ENCODE measurements at places on chromosomes 16 and 17. TPM values are rescaled to one million over a fixed set of nuclear protein-coding genes. Genes with fewer than 3 reads are reported as not detected.

LRRC37A2 gene
- 6.6 TPM for total RNA-seq

LGALS9B gene
- total RNA-seq = 1.2 TPM

RRAD gene
- 2.8 TPM for total RNA-seq

CTRL gene
- total RNA-seq = 0.49 TPM

KCNH6 gene
- total RNA-seq = not detected

FAM171A2 gene
- total RNA-seq = 3.4 TPM

SLC12A3 gene
- total RNA-seq = not detected

HS3ST6 gene
- total RNA-seq = 4.3 TPM

EFCAB5 gene
- total RNA-seq = 0.99 TPM

NLRC3 gene
- total RNA-seq = 0.39 TPM

SPOP gene
- total RNA-seq = 77.3 TPM

GRAP gene
- total RNA-seq = 2.2 TPM

SPATA22 gene
- total RNA-seq = 0.39 TPM

IKZF3 gene
- 0.39 TPM for total RNA-seq

Measured in skin of body (tissue), 3 donors.